Left cardiac atrium (tissue), 4 donors: ENCODE measurements at places on chromosomes 7 and 10.

GRCh38 chr7:64628721-64629120, 37.2 kb upstream of the ZNF107 start:
- no peak for DNase-seq

DNA sequence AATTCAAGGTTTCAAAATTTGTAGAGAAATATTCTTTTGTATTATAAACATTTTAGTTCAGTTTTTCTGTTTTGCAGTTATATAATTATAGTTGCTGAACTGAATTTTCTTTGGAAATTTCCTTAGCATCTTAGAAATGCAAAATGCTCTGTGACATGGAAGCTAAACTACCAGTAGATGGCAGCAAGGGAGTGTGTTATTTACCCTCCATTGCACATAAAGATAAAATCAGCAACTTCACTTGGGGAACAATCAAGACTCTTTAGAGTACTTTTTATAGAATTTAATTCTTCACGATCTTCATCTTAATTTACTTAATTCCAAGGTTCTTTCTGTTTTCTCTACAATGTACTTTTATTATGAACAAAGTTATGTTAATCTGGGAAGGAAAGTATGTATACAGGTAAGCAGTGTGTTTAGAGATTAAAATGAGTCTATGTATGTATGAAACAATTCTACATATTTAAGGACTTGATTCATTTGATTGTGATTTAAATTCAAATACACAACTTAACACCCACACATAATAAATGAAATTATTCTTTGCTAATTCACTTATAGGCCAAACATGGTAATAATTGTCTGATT, 404.2 kb downstream of the THSD7A start:
- no peak for DNase-seq

DNA sequence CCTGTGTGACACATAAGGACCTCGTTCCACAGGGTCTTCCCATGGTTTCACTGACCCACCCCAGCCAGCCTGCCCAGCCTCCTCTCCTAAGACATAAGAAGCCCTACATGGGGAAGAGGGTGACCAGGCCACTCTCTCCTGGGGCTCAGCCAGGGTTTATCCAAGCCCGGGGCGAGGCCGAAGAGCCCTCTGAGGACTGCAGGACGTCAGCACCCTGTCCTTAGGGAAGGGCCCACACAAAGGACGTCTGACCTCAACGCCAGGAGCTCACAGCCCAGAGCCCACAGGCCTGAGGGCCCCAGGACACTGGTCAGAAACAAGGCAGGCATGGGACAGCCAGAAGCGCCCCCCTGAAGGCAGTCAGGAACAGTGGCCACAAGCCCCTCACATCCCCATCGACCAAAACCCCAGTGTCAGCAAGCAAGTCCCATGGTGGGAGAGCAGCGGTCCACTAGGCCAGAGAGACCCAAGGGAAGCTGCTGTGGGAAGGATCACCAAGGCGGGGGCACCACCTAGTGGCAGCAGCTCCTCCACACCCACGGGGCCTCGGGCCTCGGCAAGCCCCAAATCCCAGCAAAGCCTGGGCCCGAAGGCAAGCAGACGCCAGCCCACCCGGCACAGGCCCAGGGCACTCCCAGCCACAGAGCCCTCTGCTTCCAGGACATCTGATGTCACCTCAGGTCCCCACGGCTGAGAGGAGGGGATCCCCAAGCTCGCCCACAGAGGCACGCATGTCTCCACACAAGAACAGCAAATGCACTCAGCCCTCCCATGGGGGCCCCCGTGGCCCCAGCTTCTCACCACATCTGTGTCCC, 23.4 kb downstream of the MAD1L1 start:
- peak; percentile 78 for DNase-seq

DNA sequence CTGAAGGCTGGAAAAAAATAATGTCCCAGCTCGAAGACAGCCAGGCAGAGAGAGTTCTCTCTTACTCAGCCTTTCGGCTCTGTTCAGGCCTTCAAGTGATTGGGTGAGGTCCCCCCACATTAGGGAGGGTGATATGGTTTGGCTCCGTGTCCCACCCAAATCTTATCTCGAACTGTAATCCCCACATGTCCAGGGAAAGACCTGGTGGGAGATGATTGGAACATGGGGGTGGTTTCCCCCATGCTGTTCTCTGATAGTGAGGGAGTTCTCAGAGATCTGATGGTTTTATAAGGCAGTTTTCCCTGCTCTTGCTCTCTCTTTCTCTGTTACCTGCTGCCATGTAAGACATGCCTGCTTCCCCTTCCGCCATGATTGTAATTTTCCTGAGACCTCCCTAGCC, 36.6 kb upstream of the LEP start:
- DNase-seq, result no peak

- no peak for DNase-seq
These were observed 11.6 kb upstream of the TNPO3 start for GRCh38 chr7:129066290-129067131.

GRCh38 chr10:15954188-15954587, 93.9 kb upstream of the MINDY3 start:
- DNase-seq, result no peak

GRCh38 chr7:43124388-43124787, 11.9 kb downstream of the HECW1 start:
- no peak for DNase-seq

GRCh38 chr7:73435471-73436009, 2.0 kb downstream of the FZD9 start:
- no peak for DNase-seq

DNA sequence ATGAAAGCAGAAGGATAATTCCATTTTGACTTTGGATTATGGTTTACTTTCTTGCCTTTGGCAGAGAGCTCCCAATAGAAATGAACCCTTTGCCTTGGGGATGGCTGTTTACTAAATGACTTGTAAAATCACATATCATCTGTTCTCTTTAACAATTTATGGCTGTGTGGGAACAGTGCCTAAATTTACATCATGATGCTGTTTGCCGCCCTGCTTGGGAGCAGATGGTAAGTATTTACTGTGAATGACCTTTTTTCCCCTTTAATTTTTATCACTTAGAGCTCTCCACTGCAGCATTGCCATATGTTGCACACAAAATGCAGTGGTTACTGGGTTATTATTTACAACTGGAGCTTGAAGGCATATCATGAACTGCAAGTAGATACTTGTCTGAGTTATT, 13.4 kb downstream of the HEPACAM2 start:
- DNase-seq, result no peak

- DNase-seq, result no peak
These were observed 188.3 kb downstream of the DGKB start for GRCh38 chr7:14714161-14714728.

GRCh38 chr7:146701166-146701565, 584.6 kb downstream of the CNTNAP2 start:
- no peak for DNase-seq

GRCh38 chr7:46854958-46855473, 726.9 kb downstream of the TNS3 start:
- DNase-seq, result no peak

DNA sequence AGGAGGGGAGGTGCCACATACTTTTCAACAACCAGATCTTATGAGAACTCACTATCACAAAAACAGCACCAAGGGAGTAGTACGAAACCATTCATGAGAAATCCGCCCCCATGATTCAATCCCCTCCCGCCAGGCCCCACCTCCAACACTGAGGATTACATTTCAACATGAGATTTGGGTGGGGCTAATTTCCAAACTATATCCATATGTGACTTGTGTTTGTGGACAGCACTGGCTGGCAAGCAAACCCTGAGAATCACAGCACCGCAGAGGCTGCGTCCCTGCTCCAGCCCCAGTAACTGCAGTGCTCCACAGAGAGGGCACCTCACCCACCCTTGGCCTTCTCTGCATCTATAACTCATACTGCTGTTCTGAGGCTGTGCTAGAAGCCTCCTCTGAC, 211.2 kb upstream of the PODXL start:
- DNase-seq, result no peak

- no peak for DNase-seq
These were observed 1.1 kb upstream of the BNIP3 start for GRCh38 chr10:131982796-131983195.

DNA sequence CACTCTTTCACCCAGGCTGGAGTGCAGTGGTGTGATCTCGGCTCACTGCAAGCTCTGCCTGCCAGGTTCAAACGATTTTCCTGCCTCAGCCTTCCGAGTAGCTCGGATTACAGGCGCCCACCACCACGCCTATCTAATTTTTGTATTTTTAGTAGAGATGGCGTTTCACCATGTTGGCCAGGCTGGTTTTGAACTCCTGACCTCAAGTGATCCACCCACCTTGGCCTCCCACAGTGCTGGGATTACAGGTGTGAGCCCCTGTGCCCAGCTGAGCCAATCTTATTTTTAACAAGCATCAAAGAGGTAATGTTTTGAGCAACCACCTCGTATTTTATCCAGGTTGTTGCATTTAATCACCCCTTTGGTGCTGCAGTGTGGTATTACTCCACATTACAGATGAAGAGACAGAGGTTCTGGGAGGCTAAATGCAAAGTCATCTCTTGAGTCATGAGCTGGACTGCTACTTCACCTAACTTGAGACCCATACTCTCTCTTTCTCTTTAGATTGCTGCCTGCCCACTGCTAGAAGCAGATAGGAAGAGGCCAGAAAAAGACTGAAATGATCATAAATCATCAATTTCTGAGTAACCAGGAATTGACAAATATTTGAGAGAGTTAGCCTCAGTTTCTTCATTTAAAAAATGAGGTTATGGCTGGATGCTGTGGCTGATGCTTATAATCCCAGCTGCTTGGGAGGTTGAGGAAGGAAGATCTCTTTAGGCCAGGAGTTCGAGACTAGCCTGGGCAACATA, 116.2 kb downstream of the CAMK1D start:
- DNase-seq, result no peak

- DNase-seq, result no peak
These were observed 592.6 kb downstream of the IPMK start for GRCh38 chr10:57675125-57675524.

DNA sequence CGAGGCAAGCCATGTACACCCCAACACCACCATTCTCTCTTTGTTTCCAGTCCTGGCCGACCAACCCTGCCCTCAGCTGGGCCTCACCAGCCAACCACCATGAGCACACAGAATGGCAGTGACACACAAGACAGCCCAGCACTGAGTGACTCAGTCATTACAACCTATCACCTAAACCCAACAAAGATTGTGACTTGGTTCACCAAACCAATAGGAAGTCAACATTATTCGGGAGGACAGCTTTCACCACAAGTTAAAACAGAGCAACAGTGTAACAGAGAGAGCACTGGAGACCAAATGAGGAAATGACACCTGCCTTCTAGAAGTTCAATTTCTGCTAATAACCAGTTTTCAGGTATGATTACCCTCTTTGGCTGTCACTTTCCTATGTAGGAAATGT, 72.1 kb downstream of the DNMBP start:
- no peak for DNase-seq

- DNase-seq, result no peak
These were observed 223.0 kb downstream of the VTI1A start for GRCh38 chr10:112669989-112670388.

DNA sequence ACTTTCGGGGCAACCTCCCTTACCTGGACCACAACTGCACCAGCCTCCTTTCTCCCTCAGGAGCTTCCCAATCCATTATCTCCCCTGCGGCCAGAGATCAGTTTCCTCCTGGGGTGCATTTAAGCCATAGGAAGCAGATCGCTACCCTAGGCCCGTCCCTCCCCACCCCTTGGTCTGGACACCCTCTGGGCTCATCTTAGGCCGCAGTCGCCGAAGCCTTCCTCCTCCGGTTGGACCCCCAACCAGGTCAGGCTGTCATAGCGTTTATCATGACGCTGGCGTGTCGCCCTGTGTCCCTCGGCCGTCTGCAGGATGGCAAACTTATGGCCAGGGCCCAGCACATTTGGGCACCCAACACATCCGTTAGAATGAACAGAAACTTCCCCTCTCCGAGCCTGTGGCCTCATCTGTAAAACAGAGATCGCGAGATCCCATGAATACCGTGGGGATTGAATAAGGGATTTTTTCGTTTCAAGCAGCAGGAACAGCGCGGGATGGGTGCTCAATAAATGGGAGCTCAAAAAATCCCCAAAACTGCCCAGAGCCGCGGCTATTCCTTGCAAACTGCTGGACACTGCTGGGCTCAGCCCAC, 669 bp upstream of the AP5Z1 start:
- no peak for DNase-seq

GRCh38 chr7:66641526-66641871, 12.8 kb downstream of the KCTD7 start:
- DNase-seq, result no peak

GRCh38 chr10:13016426-13016825, 14.9 kb upstream of the CCDC3 start:
- no peak for DNase-seq

DNA sequence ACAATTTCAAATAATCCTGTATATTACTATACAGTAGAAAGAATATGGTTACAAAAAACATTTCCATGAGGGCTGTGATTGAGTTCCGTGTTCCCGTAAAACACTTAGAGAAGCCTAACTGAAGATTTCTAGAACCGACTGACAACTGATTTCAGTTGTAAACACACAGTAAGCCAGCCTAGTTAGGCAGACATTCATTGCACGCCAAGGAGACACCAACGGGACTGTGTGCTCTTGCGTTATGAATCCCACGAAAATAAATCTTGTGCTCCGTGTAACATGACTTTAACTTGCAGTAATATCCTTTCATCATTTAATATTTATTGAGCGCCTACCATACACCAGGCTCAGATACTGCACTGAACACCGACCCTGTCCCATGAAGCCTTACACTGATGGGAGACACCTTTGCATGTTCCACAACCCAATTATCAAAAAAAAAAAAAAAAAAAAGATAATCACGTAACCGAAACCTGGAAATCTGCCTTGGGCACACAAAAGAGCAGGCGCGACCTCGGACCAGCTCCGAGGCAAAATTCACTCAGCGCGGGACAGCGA, 420 bp upstream of the KLHL7 start:
- no peak for DNase-seq

DNA sequence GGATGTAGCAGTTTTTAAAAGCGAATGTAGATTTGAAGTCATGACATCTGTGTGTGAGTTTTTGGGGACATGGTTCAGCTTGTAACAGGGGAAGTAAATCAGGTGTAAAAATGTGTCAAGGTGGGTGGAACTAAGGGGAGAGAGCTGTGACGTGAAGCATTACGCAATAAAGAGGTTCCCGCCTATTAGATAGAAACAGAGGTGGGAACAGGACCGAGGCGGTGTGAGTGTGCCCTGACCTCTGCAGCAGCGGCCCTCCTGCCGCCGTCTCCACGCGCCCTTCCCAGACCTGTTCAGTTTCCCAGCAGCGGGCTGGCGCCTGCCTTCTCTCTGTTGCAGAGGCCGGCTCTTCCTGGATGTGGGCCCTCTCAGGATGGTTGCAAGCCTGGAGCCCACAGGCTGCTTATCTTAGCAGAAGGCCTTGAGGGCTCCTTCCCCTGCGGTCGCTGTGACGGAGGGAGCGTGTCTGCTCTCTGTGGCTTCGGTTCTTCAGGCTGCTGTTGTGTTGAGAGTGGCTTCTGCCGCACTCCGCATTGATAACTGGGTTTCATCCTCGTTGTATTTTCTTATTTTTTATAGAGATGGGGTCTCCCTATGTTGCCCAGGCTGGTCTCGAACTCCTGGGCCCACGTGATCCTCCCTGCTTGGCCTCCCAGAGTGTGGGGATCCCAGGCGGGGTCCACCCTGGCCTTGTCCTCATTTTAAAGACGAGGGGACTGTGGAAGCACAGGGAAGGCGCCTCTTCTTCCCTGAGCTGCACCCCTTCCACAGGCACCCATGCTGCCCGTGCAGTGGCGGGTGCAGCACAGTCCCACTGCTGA, 65.0 kb downstream of the DNAJB6 start:
- DNase-seq, result no peak
